Suprapubic skin (tissue), 4 donors: ENCODE measurements at places on chromosomes 6 and 20.
A peak's percentile ranks its signal among the peaks of the same experiment; 100 is the strongest.

DNA sequence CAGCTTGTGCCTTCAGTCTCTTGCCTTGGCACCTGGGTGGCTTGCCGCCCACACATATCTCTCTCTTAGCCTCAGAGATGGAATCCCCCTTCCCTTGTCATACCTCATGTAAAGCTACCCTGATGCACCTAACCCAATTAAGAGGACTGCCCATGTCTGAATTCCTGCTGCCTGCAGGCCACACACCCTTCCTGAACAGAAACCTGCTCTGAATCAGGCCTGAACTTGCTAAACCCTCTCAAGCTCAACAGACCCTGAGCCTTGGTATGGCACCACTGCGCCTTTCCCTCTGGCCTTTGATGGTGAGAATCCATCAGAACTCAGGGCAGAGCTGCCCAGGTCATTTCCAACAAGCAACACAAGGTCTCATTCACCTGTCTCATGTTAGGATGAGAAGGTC lies 5.2 kb downstream of the RAET1G start:
- DNase-seq = no peak

DNA sequence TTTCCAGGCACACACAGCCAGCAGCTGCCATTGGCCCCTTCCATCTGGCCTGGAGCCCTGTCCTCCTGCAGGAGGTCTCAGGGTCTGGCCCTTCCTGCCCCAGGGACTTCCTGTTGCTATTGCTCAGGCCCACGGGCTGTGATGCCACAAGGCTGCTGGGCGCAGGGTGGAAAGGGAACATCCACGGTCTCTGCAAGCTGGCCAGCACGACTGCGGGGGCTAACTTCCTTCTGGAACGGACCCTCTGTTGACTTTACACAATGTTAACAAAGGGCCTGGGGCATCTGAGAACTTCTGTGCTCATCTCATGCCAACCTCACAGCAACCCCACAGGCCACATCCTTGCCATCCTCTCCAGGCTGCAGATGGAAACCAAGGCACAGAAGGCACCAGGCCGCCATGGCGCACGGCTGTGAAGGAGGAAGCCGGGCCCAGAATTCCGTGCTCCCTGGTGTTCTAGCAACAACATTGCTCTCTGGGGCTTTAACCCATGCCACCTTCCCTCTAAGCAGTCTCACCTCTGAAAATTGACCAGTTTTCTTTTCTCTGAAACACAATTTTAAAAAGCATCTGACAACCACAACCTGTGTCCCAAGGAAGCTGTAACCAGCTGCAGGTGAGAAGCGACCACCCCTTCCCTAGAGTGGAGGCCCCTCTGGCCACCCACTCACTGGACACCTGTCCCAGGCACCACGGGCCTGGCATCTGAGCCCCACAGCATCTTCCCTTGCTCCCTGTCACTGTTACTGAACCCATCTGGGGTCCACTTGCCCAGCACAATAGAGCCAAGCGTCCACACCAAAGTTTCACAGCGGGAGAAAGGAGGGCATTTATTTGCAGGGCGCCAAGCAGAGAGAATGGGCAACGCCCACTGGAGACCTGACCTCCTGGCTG lies 261.3 kb downstream of the CDH4 start:
- DNase-seq = no peak

DNA sequence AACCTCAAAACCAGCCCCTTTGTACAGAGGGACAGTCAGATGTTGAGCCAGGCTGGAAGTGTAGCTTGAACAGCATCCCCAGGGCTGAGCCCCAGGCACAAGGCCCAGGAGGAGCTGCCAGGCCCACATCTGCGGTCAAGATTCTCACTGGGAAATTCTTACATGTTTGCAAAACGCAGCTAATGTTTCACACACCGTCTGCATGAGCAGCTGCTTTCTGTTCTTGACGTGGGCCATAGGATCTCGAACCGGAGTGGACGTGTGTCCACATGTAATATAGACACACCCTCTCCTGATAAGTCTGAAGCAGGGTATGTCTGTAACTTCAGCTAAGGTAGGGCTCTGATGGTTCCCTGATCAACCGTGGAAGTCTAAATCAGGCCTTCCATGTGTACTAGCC lies 41.3 kb upstream of the TRAF3IP2 start:
- peak; percentile 91 for DNase-seq

- peak; percentile 34 for DNase-seq
Measured at GRCh38 chr20:53921443-53921973, 148.9 kb downstream of the BCAS1 start.

DNA sequence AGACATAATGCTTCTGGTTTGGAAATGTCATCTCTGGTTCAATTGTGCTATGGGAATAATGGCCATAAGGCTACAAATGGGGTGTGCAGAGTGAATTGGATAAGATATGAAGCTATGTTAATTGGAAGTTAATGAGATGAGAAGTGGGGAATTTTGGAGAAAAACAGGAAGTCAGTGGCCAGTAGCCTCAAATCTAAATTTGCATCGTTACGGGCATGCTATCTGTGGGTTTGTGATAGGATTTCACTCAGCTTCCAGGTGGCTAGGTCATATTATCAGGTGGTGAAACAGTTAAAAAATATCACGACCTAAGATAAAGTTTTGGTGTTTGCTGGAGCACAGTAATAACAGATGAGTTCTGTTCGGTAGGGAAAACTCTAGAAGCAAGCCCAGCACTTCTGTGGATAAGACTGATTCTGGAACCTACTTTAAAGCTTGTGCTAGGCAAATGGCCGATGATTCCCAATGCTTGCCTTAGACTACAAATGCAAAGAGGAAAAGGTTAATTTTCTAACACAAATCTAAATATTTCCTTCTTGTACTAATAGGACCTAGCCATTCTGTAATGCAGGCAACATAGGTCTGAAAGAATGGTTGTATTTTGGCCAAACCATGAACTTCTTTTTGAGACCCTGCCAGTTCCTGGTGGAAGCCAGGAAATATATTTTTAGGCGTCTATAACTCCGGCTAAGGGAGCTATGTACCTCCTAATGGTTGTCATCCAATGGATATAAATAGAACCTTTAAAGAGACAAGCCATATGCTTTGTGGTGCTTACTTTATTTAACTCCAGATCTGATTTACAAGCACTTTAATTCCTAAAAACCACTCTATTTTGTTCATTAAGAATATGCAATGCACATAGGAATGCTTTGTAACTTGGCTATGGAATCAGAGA lies 111.0 kb downstream of the PLCB1 start:
- DNase-seq = no peak

- peak; percentile 93 for DNase-seq
Measured at GRCh38 chr6:31114541-31114878, at the start of gene PSORS1C1. PSORS1C1 (plus strand) TSS chr6:31114800; CDS start chr6:31129633, 14,833 bp downstream.

DNA sequence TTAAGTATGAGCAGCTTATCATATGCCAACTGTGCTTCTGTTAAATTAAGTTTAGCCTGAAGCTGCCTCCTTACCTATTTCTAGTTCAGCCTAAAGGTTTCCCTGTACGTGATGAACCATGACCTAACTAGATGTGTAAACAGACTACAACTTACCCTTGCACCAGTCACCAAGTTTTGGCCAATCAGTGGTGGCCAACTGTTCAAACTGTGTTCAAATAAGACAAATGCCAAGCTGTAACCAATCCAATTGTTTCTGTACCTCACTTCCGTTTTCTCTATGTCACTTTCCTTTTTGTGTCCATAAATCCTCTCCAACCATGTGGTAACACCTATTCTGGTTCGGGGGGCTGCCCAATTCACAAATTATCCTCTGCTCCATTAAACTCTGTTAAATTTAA lies 6.0 kb upstream of the SLC2A10 start:
- DNase-seq = no peak

DNA sequence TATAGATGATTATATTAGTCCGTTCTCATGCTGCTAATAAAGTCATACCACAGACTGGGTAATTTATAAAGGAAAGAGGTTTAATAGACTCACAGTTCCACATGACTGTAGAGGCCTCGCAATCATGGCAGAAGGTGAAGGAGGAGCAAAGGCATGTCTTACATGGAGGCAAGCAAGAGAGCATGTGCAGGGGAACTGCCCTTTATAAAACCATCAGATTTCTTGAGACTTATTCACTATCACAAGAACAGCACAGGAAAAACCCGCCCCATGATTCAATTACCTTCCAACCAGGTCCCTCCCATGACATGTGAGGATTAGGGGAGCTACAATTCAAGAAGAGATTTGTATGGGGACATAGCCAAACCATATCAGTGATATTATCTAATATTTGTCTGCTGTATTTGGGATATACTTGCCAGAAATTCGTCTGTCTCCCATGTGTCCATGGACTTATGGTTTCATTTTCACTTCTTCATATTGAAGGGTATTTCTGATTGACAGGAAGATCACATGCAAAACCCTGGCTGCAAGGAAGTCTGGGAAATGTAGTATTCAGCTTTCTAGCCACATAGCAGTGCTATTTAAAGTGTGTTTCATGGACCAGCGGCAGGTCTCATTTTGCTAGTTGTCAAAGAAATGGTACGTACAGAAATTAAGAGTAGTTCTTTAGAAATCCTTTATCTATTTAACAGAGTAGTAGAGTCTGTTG lies 50.5 kb upstream of the PAK5 start:
- no peak for DNase-seq

GRCh38 chr6:45448417-45449389 lies 71.0 kb upstream of the SUPT3H start:
- no peak for DNase-seq

DNA sequence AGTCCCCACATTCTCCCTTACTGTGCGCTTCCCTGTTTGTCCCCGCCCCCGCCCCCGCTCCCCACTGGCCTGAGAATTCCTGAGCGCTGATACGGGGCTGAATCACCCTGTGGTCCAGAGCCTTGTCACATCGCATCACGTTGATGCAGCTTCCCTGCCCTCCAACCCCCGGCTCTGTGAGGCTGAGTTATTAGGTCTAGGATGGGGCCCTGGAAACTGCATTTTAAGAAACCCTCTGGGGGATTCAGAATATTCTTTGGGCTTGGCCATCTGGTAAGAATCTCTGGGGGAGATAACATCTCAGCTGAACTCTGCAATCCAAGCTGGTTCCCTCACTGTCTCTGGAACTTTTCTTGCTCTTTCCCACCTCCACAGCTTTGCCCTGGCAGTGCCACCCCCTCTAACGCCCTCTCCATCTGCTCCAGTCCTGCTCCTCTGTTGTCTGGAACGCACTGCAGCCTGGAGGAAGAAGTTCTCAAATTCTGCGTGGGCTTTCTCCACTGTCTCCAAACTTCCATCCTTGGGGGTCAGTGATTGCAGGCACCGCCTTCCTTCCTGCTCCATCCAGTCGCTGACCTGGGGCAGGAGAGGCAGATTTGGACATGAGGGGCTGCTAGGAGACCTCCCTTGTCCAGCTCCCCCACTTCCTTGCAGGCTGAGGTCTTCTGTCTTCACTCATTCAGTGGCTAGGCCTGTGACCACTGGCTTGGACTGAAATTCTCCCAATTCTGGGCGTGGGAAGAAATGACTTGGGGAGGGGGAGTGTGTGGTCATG lies 42.6 kb downstream of the KIAA1755 start:
- no peak for DNase-seq

GRCh38 chr6:49556429-49556837 lies 6.0 kb downstream of the C6orf141 start:
- no peak for DNase-seq

DNA sequence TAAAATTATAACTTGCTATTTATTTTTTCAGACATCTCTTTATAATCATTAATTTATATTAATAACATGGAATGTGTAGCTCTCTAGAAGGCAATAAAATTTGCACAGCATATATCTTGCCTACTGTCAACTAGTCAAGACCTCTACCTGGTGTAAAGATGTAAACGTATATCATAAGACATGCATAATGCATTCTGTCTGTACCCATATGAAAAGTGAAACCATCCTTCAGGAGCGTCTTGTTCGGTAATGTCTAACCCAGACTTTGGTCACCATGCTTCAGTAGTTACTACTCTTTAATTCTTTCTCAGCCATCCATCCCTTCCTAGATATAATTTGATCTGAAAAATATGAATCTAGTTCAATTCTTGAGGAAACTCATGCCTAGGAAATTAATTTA lies 21.0 kb downstream of the CEP43 start:
- DNase-seq = no peak

DNA sequence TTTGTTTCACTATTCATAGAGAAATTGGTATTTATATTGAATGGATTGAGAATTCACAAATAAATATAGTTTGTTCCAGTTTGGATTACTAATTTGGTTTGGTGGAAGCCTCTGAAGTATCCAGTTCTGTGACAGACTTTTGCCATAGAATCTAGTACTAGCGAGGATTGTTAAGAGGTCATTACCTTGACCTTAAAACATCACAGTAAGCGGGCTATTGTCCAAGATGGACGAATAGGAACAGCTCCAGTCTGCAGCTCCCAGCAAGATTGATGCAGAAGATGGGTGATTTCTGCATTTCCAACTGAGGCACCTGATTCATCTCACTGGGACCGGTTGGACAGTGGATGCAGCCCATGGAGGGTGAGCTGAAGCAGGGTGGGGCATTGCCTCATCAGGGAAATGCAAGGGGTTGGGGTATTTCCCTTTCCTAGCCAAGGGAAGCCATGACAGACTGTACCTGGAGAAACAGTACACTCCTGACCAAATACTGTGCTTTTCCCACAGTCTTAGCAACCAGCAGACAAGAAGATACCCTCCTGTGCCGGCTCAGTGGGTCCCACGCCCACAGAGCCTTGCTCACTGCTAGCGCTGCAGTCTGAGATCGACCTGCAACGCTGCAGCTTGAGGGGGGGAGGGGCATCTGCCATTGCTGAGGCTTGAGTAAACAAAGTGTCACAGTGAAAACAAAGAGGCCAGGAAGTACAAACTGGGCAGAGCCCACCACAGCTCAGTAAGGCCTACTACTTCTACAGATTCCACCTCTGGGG lies 66.4 kb upstream of the NEDD9 start:
- DNase-seq = no peak

GRCh38 chr6:3429211-3429610 lies 27.6 kb downstream of the SLC22A23 start:
- no peak for DNase-seq

DNA sequence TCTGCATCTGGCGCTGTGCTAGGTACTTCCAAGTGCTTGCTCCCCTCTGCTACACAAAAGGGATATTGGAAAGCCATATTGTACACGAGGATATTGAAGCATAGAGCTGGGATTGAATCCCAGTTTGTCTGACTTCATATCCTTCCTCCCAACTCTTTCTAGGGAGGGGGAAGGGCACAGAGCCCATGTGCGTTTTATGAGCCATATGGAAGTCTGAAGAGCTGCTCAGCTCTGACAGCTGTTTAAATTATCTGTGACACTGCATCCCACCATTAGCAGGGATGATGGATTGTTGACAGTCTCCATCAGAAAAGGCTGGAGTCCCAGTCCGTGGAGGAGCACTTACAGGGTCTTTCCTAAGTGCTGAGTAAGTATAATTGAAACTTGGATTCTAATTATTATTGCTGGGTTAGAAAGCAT lies 18.4 kb downstream of the TIAM2 start:
- DNase-seq = no peak
